Transverse colon (tissue), 4 donors: ENCODE measurements at places on chromosomes 7 and 10. TPM values are rescaled to one million over a fixed set of nuclear protein-coding genes. Genes with fewer than 3 reads are reported as not detected.

GRCh38 chr10:43278216-43278615 is 11.4 kb upstream of the RASGEF1A start:
- H3K4me1 ChIP-seq = no peaks in the 10 kb centered on the region
- peaks cover 66% of the 10 kb centered on the region for H3K27me3 ChIP-seq
- H3K36me3 ChIP-seq = no peaks in the 10 kb centered on the region
- no peak for DNase-seq
- no peak overlapping the region for H3K27ac ChIP-seq

- H3K36me3 ChIP-seq = no peaks in the 10 kb centered on the region
- no peak overlapping the region for H3K4me3 ChIP-seq
- peaks cover 44% of the 10 kb centered on the region for H3K4me1 ChIP-seq
- H3K27me3 ChIP-seq = no peaks in the 10 kb centered on the region
- no peak for DNase-seq
- peak overlapping the region; percentile 69 for H3K27ac ChIP-seq
These were observed 10.8 kb downstream of the ERLIN1 start for GRCh38 chr10:100174699-100175677.

DNA sequence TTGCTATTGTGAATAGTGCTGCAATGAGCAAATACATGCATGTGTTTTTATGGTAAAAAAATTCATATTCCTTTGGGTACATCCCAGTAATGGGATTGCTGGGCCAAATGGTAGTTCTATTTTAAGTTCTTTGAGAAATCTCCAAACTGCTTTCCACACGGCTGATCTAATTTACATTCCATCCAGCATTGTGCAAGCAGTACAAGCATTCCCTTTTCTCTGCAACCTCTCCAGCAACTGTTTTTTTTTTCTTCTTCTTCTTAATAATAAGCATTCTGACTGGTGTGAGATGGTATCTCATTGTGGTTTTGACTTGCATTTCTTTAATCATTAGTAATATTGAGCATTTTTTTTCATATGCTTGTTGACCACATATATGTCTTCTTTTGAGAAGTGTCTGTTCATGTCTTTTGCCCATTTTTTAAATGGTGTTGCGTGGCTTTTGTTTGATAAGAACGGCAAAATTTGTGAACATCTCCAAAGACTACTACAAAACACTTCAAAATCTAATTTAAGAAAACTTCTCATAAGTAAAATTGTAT is 136.1 kb upstream of the MYO3A start:
- H3K27me3 ChIP-seq = no peaks in the 10 kb centered on the region
- no peak overlapping the region for H3K4me3 ChIP-seq
- DNase-seq = no peak
- no peaks in the 10 kb centered on the region for H3K4me1 ChIP-seq

- no peaks in the 10 kb centered on the region for H3K27me3 ChIP-seq
- no peak overlapping the region for H3K4me3 ChIP-seq
- no peak overlapping the region for H3K27ac ChIP-seq
- H3K36me3 ChIP-seq = no peaks in the 10 kb centered on the region
- no peak for DNase-seq
These were observed 98.7 kb upstream of the SEMA3D start for GRCh38 chr7:85285527-85285926.

The TUBAL3 gene
- total RNA-seq = 29.5 TPM
